ENCODE measurements at places on chromosomes 3 and 15. TPM values are rescaled to one million over a fixed set of nuclear protein-coding genes. Genes with fewer than 3 reads are reported as not detected.

The ZSCAN2 gene
- 8.7 TPM for total RNA-seq

- DNase-seq = no peak
Observed at GRCh38 chr3:27504749-27505148, 20.6 kb upstream of the SLC4A7 start.

The NEK10 gene
- total RNA-seq = 5.0 TPM

DNA sequence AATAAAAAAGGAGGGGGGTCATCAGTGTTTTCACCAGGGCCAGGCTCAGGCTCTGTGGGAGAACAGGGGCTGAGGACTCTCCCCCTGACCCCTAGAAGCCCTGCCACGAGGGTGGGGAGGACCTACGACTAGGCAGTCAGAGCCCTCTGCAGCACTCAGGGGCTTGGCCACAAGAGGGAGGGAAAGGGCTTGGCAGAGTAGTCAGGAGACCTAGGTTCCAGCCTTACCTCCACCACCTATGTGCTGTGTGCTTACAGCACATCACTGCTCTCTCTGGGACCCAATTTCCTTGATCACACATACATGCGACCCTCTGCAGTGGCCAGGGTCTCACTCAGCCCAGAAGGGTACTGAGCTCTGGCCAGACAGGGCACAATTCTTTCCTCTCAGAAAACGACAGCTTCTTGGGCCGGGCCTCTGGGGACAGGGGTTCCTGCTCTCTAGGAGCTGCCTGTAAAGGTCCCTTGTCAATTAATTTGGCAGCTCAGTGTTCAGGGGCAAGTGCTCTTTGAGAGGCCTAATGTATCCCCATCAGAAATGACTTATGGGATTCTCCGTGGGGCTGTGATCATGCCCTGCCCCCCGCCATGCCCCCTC, 16.4 kb upstream of the SKIC8 start:
- no peak for DNase-seq

The KLHL25 gene
- 8.2 TPM for total RNA-seq

The GOLGA6L2 gene
- not detected for total RNA-seq

The IL12A gene
- 0.30 TPM for total RNA-seq

GRCh38 chr15:73517566-73517965, 74.6 kb downstream of the REC114 start:
- DNase-seq = no peak

- DNase-seq = no peak
Observed at GRCh38 chr3:43503067-43503728, 118.6 kb downstream of the ANO10 start.

The TNFSF10 gene
- 19.8 TPM for total RNA-seq

DNA sequence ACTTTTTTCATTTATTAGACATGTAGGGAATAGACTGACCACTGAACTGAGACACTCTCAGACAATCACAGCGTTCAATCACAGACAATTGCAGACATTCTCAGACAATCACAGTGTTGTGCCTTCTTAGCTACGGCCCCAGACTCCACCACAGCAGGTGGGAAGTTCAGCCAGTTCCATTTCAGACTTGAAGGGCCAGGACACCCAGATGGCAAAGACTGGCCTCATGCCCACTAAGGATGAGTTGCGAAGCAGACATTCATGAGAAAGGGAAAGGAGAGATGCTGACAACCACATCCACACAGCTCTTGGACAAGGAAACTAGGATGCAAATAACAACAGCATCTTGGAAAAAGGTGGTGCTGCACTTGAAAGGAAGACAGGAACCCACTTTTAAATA, 21.9 kb upstream of the ALDH1L1 start:
- DNase-seq = no peak
